ENCODE measurements at places on chromosomes 5 and 9.

- DNase-seq, result no peak
Measured at GRCh38 chr5:121993191-121993590, 31.4 kb downstream of the SRFBP1 start.

DNA sequence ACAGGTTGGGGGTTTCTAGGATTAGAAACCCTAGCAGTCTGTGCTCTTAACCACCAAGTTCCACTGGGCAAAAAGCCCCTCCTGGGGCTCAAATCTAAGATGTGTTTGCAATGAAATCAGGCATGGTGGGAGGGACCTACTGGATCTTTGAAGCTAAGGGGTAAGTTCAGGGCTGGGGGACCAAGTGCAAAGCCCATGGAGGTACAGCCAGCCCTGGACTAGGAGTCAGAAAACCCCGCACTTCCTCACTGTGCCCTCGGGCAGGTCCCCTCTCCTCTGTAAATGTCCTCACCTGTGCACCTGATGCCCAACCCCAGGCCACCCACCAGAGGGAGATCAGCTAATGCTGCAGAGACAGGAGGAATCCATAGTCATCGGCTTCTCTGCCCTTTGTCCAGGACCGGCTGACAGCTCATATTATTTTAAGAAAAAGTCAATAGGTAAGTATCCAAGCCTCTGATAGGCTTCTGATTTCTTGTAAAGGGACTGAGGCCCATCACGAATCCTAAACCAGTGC lies 138.3 kb downstream of the PAX5 start:
- no peak for DNase-seq

DNA sequence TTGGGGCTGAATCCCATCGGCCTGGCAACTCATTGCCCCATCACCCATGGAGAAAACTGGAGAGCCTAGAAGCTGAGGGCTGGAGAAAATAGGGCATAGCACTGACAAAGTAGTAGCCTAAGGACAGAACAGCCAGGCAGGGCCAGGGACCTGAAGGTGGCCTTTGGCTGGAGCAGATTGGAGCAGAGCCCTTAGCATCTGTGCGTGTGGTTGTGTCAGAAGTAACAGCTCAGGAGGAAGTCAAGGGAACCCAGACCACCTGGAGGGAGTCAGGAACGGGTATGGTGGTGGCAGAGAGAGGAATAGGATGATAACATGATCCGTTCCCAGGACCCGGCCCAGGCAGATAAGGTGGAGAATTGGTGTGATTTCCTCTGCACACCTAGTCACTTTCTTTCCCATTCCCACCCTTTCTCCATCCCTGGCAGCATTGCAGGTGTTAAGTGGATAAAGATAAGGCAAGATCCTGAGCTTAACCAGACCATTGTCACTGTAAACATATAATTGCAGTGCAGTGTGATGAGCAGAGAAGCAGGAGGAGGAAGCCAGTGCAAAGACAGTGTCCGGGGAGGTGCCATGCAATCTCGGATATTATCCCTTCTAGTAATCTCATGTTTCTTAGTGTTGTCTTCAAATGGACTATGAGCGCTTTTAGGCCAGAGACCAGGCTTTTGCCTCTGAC lies 67.0 kb downstream of the NDFIP1 start:
- DNase-seq, result no peak

GRCh38 chr5:53613061-53613460 lies 52.6 kb downstream of the NDUFS4 start:
- no peak for DNase-seq

DNA sequence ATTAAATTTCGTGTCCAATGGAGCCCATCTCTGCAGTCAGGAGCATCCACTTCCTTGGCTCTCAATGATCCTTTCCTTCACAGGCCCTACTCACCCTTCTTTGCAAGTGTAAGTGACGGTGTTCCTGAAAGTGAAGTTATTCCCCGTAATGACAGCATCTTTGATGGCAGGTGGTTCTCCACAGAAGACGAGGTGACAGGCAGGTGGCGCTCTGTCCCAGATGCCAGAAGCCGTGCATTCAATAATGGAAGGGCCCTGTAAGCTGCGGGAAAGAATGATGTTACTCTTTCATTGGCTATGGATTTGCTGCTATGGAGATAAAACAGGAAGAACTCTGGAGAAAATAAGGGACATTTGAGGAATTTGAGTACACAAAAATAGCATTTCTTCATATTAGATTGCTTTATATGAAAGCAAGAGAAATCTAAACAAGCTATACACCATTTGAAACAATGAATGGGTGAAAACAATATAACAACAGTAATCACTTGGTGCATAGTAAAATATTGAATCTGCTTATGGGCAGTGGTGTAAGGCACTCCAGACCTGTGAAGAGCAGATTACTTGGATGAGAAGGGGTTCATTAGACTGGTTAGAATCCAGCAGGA lies 89.9 kb upstream of the TXNDC8 start:
- DNase-seq, result no peak

GRCh38 chr9:135741276-135742219 lies 39.6 kb downstream of the KCNT1 start:
- DNase-seq, result no peak

- no peak for DNase-seq
Measured at GRCh38 chr9:76502746-76503145, 43.8 kb downstream of the GCNT1 start.

GRCh38 chr9:70406434-70406862 lies 8.0 kb downstream of the KLF9 start:
- DNase-seq, result no peak

- DNase-seq, result no peak
Measured at GRCh38 chr9:72478966-72479365, 42.4 kb upstream of the TMC1 start.

- peak; percentile 81 for DNase-seq
Measured at GRCh38 chr5:181246276-181247049, 2.8 kb upstream of the RACK1 start.

GRCh38 chr5:177982072-177982727 lies 13.8 kb downstream of the PROP1 start:
- peak; percentile 13 for DNase-seq

DNA sequence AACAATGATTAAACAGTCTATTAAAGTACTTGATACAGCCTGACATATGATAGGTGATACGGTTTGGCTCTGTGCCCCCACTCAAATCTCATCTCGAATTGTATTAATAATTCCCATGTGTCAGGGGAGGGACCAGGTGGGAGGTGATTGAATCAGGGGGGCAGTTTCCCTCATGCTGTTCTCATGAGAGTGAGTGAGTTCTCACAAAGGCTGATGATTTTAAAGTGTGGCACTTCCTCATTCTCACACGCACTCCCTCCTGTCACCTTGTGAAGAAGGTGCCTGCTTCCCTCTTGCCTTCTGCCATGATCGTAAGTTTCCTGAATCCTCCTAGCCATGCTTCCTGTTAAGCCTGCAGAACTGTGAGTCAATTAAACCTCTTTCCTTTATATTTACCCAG lies 40.1 kb upstream of the TARS1 start:
- DNase-seq, result no peak

- DNase-seq, result no peak
Measured at GRCh38 chr5:114430532-114430931, 68.7 kb downstream of the KCNN2 start.

DNA sequence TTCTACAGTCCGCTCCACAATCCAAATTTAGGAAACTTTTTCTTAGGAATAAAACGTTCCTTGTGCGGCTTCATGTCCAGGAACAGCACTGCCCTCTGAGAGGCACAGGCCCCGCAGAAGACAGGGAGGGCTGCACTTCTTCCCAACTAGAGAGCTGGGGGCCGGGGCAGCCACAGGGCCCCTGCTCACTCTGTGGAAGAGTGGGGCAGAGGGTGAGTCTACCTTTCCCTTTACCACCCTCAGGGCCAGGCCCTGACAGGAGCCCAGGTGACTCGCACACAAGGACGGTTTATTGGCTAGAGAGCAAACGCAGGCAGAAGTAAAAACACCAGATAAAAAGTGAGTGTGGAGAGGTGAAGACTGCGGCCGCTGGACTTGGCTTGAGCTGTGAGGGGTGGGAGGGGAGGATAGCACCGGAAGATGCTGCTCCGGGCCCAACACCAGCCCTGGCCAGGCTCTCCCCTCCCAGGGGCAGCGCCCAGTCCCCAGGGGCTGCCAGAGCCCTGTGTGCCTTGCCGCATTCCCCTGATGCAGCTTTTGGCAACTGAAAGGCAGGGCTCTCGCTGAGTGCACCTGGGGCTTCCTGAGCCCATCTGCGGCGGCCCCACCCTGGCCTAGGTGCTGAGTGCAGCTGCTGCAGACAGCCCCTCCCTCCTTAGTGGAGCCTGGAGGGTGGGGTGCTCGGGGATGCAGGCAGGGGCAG lies 20.2 kb downstream of the SH3GLB2 start:
- no peak for DNase-seq

DNA sequence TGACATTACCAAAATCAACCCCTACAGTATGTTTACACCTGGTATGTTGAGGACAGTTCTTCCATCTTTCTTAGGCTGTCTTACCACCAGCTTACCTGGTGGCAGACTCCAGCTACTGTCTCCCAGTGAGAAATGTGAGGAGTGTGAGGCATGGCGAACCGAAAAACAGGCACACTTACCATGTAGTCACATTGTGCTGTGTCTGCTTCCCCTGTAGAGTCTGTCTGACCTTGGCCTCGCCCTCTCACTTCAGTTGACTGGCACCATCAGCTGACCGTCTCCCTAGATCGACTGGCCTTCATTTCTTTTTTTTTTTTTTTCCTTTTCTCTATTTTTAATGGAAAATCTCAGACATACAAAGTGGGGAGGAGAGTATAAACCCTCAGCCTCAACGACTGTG lies 4.9 kb downstream of the ACO1 start:
- DNase-seq, result no peak

GRCh38 chr5:142763701-142764100 lies 6.5 kb upstream of the ARHGAP26 start:
- no peak for DNase-seq

DNA sequence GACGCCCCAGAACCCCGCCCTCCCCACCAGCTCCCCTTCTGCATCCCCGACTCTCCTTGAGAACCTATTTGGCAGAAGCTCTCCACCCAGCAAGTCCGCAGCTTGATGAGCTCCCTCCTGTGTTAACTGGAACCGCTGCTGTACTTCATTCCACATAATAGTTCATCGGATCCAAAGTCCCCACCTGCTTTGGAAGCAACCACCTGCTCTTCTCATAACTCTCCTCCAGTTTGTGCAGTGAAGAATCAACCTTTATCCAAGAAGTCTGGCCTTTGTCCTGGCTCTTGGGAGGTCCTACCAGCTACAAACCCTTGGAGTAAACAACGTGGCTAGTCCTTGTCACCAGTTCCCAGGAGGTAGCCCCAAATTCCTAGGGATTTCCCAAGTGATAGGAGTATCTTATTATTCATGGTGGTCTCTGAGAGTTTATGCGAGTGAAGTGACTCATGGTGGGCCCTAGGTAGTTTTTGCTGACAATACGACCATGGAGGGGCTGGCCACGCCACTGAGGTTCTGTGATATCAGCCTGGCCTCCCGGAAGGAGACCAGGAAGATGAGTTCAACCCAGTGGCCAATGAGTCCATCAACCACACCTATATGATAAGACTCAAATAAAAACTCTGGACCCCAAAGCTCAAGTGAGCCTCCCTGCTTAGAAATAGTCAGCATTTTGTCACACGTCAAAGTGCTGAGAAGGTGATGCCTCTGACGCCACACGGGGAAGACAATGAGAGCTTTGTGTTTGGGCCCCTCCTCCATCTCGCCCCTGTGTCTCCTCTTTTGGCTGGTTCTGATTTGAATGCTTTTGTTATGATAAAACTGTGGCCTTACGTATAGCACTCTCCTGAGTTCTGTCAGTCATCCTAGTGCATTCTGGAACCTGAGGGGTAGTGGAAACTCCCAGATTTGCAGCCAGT lies 3.6 kb upstream of the IL4 start:
- DNase-seq, result no peak

GRCh38 chr5:82777106-82777505 lies 300.1 kb downstream of the TMEM167A start:
- no peak for DNase-seq

DNA sequence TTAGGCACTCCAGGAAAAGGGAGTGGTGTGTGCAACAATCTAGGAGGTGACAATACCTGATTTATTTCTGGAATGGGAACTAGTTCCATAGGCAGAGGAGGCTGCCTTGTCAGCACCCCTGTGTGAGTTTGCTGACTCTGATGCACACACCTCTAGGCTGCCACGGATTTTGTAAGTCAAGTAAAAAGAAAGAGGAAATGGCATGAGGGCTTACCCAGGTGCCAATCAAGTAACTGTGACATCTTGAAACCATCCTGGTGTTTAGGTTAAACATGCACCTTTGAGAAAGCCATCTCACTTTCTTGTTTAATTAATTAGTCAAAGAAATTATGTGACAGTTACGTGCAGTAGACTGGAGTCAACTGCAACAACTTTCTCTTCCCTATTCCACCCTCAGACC lies 32.3 kb upstream of the FAM81B start:
- no peak for DNase-seq

GRCh38 chr9:16442622-16443021 lies 427.8 kb downstream of the BNC2 start:
- no peak for DNase-seq

- DNase-seq, result no peak
Measured at GRCh38 chr5:84403773-84404172, 19.1 kb upstream of the EDIL3 start.

Measured in activated CD4-positive, alpha-beta T cell treated with anti-CD3 and anti-CD28 coated beads for 4 hours (primary cell).